AG04450 (cell line): ENCODE measurements at places on chromosomes 3 and 15.

GRCh38 chr3:188842639-188843038 is 329.1 kb upstream of the TPRG1 start:
- DNase-seq: no peak

GRCh38 chr3:35528728-35529127 is 110.6 kb upstream of the ARPP21 start:
- DNase-seq: no peak

GRCh38 chr15:63025460-63025859 is 17.1 kb upstream of the TPM1 start:
- DNase-seq: no peak

DNA sequence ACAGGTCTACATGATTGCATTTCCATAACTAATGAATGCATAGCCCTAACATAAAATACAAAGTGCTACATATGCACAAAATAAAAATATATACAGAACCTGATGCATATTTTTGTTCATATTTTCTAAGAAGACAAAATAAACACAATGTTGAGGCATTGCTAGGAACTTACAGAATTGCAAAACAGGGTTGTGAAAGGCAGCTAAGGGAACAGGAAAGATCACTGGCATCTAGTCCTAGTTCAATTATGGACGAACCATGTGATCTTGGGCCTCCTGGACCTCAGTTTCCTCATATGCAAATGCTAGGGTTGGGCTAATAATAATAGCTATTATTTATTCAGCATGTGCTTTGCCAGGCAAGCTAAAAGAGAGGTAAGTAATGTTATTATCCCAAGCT is 15.5 kb upstream of the NCEH1 start:
- DNase-seq: no peak

DNA sequence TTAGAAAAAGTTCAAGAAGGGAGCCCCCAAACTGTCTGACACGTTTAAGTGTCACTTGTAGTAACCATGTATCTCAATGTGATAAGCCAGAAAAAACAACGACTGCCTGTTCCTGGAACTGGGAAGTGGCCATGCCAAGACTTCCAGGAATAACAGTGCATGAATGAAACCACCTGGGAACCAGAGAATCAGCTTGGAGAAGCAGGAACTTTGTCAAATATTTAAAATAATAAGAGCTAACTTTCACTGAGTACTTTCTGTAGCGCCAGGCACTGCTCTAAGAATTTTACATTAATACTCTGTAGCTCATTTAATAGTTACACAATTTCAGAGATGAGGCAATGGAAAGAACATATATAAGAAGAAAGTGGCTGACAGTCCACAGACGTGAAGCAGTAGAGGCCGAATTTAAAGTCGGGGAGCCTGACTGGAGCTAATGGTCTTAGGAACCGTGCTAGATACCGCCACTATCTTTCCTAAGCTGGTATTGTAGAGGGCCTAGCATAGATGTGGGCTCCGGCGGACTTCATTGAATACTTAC is 876 bp downstream of the PLSCR1 start:
- no peak for DNase-seq

GRCh38 chr15:89751748-89752147 is 699 bp upstream of the MESP1 start:
- no peak for DNase-seq

DNA sequence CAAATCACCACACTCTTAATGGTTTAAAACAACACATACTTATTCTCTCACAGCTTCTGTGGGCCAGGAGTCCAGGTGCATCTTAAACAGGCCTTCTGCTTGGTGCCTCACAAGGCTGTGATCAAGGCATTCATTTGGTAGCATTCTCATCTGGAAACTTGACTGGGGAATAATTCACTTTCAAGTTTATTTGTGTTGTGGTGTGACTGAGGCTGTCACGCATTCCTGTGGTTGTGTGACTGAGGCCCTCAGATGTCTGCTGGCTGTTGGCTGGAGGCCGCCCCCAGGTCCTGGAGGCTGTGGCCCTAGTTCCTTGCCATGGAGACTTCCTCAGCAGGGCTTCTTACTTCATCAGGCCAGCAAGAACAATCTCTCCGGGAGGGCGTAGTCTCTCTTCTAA is 16.9 kb upstream of the FAM3D start:
- no peak for DNase-seq

GRCh38 chr3:43153216-43154083 is 47.6 kb upstream of the POMGNT2 start:
- peak; percentile 60 for DNase-seq

GRCh38 chr15:101390462-101390861 is 95.4 kb upstream of the SNRPA1 start:
- no peak for DNase-seq

DNA sequence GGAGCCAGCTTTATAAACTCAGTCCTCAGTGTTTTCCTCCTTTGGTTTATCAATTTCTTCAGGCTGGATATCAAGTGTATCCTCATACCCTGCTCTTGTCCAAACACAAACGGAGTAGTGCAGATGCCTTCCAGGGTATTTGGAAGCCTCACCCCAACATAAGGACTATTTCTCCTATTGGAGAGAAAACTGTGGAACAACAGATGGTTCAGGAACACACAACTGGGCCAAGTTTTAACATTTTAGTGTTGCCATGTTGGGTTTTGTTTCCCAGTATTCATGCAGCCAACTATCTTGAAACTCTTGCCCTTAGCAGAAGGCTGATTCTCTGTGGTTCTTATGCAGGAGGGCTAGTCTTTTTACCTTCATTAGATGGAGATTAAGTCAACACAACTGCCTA is 398.1 kb downstream of the GABRB3 start:
- no peak for DNase-seq

- DNase-seq: no peak
These were observed 706.9 kb downstream of the TBL1XR1 start for GRCh38 chr3:176490357-176490756.

- DNase-seq: peak; percentile 63
These were observed 18.2 kb downstream of the ATP1B3 start for GRCh38 chr3:141894524-141895176.

- DNase-seq: no peak
These were observed 119.9 kb upstream of the MELTF start for GRCh38 chr3:197149528-197149927.

DNA sequence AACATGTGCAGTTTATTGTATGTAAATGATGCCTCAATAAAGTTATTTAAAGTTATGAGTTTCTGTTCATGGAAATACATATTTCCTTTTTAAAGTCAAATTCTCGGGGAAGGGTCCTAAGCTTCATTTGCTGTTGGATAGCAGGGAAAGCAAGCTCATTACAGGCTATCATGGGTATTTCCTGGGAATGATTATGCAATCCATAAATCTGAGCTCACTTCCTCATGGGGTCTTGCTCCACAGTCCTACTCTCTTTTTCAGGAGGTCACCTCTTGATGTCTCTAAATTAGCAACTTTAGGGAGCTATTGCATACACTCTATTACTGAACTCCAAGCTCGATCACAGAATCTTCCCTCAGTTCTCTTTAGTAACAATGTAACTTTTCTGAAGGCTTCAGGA is 69.9 kb upstream of the TP63 start:
- no peak for DNase-seq

GRCh38 chr3:111735243-111735758 is 123.8 kb upstream of the PHLDB2 start:
- no peak for DNase-seq

GRCh38 chr3:109213321-109213720 is 76.8 kb downstream of the C3orf85 start:
- DNase-seq: no peak

- DNase-seq: no peak
These were observed 9.8 kb upstream of the FNDC3B start for GRCh38 chr3:172029425-172030098.

GRCh38 chr3:172065527-172065926 is 26.1 kb downstream of the FNDC3B start:
- peak; percentile 69 for DNase-seq

DNA sequence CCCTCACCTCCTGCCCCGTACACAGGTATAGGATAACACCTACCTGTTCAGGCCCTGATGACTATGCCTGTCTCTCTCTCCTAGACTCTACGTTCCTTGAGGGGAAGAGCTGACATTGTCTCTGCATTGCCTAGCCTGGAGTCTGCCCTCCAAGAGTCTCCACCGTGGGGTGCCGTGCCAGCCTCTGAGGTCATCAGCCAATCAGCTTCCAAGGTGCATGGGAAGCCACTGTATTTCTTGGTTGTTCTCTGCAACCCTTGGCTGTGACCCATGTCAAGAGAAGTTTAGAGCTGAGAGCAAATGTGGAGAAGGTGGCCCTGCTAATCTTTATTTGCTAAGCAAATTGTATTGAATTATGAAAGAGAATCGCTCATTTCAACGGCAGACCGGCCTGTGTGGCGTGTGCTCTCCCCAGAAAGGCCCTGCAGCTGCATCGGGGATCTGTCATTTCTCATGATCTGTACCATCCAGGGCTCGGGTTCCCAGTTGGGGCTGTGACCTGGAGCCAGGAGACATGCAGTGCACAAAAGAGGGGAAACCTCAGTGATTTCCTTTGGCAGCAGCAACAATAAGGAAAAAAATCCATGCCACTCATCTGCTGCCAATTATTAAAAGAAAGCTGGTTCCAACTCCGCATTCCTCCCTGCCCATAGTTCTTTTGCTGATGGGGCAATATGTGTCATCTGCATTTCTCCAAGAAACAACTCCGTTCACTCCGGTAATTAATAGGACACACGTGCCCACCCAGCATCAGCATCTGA is 182.2 kb downstream of the MEGF11 start:
- DNase-seq: no peak

GRCh38 chr3:47012342-47013230 is 33.1 kb downstream of the NBEAL2 start:
- no peak for DNase-seq

GRCh38 chr3:38707730-38708129 is 58.2 kb upstream of the SCN5A start:
- no peak for DNase-seq

DNA sequence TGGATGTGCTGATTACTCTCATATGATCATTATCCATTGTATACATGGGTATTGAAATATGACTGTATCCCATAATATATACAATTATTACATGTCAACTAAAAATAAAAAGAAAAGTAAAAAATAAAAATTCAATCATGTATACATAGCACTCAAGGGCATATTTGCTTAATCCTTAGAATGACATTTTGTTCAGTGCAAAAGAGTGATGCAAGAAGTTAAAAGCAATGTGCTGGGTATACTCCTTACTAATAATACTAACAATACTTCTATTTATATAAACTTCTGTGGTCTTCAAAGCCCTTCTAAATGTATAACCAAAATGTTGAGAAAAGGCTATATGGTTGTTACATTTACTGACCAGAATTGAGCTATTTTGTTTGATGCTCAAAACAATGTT is 23.2 kb upstream of the TM4SF1 start:
- no peak for DNase-seq

DNA sequence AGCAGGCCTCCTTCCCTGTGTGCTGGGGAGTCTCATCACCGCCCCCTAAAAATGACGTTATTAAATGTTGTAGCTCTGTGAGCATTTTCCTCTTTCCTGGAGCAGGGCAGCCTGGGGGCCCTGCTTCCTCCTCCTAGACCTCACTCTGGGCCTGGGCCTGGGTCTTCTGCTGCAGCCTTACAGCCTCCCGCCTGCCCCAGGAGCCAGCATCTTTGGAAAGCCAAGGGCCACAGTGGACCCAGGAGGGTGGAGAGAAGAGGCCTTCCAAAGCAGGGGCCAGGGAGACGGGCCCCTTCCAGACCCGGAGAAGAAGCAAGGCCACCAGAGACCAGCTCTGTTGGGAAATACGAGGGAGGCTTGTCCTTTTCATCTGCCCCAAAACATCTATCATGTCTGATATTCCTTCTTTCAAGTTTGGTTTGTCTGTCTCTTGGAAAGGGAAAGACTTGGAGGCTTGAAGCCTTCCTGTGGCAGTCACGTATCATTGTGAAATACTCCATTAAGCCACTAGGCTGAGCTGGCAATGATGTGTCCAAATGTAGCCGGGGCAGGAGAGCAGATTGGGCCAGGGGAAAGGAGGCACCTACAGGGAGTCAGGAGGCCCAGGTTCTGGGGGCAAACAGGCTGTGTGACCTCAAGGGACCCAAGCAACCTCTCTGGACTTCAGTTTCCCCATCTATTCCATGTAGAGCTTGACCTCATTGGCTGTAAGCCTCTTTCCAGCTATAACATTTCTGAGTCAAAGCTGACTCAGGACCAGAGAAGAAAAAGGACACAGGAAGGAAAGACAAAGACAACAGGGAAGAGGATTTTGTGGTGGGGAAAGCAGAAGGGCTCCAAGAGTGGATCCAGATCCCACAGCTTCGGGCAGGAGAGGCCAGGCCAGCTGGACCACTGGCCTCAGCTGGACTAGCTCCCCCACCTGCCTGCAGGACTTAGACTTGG is 31.1 kb downstream of the CYP11A1 start:
- no peak for DNase-seq

- no peak for DNase-seq
These were observed 34.8 kb downstream of the IL12A start for GRCh38 chr3:160023476-160023875.

DNA sequence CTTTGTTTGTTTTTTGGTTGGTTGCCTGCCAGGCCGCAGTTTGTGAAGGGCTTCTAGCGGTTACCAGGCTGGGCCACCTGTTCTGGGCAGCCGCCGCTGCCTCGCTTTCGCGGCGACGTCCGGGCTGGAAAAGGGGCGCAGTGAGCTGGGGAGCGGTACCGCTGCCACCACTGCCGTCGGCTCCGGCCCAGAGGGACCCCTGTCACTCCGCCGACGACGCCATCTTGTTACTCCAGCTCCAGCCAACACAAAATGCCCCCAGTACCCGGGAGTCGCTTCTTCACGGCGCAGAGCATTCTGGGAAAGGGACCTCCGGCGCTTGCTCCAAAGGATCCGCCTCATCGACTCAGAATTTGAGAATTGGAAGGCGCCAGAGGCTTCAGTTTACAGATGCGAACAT is 238.8 kb downstream of the CDIN1 start:
- no peak for DNase-seq

- DNase-seq: no peak
These were observed 151.7 kb downstream of the ROBO2 start for GRCh38 chr3:77191640-77192039.

GRCh38 chr3:81013360-81013759 is 748.1 kb downstream of the GBE1 start:
- DNase-seq: no peak

DNA sequence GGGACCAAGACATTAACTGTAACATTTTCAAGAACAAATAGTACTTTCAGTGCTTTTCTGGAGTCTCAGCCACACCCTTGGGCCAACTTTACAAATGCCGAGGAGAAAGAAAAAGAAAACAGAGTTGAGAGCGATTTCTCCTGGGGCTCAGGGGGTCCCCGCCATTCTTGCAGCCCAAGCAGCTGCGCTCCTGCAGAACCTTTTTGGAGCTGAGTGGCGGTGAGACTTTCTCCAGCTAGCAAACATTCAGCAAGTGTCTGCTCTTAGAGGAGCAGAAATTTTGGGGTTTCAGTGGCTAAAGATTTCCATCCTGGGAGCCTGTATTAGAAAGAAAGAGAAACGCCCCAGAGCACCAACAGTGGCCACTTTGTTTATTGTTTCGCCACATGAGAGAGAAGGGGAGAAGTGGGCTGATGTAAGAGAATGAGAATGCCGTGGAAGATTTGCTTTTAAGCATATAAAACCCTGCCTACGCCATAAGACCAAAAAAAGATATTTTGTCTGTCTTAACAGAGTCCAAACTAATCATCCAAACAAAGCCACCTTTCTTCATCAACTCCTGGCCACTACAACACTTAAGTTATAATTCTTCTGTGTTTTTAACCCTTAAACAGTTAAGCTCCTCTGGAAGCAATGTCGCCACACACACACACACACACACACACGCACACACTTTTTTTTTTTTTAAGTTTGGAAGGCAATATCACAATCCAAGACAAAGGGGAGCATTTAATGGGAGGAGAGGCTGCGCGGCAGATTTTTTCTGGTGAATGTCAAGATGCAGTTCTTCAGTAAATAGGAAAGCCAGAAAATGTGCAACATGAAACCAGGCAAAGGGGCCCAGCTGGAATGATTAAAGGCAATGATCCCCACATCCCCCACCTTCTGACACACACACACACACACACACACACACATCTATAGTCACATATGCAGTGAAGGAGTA is 19.2 kb downstream of the EID1 start:
- peak; percentile 48 for DNase-seq
